Hematopoietic multipotent progenitor cell treated with erythropoietin and hydrocortisone succinate and interleukin-3 and kit ligand, for 6 days (in vitro differentiated cells): ENCODE measurements at places on chromosomes 12 and 14.

DNA sequence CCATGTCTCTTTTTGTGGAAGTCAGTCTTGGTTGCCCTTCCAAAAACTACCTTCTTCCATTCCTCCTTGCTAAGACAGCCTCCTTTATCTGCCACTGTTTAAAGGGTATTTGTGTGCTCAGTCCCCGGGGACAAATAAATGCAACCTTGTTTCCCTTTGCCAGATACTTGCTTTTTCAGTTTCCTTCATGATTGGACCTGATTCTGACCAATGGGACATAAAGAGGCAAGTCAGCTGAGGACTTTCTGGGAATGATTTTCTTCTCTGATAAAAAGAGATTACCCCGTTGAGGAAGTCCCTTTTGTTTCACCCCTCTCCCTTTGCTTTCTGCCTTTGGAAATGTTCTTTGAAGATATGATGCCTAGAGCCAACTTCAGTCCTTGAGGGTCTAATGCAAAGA lies 7.4 kb upstream of the TUBA1B start:
- DNase-seq, result peak; percentile 45

- DNase-seq, result no peak
Observed at GRCh38 chr12:38648813-38649212, 256.6 kb downstream of the CPNE8 start.

- DNase-seq, result peak; percentile 33
Observed at GRCh38 chr12:69497308-69498026, 27.3 kb downstream of the FRS2 start.

DNA sequence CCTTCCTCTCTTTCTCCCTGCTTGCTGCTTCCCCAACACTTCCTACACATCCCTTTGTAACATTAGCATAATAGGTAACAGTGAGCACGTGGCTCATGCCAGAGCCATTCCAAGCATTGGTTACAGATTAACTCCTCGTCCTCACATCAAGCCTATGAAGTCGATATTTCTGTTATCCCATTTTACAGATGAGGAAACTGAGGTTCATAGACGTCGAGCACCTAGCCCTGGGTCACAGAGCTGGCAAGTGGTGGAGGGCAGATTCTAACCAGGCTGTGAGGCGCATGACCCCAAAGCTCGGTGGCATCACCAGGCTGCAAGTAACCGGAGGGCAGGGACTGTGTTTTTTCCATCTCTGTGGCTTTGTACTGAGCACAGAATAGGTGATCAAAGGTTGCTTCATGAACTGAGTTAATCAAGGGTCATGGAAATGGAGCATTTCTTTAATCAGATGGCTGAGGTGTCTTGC lies 5.7 kb upstream of the SERPINA1 start:
- DNase-seq, result no peak

- no peak for DNase-seq
Observed at GRCh38 chr12:124661341-124661740, 93.9 kb upstream of the NCOR2 start.

GRCh38 chr12:321606-322326 lies 59.1 kb upstream of the SLC6A13 start:
- peak; percentile 53 for DNase-seq

GRCh38 chr12:54206791-54207190 lies 18.0 kb upstream of the SMUG1 start:
- DNase-seq, result no peak

DNA sequence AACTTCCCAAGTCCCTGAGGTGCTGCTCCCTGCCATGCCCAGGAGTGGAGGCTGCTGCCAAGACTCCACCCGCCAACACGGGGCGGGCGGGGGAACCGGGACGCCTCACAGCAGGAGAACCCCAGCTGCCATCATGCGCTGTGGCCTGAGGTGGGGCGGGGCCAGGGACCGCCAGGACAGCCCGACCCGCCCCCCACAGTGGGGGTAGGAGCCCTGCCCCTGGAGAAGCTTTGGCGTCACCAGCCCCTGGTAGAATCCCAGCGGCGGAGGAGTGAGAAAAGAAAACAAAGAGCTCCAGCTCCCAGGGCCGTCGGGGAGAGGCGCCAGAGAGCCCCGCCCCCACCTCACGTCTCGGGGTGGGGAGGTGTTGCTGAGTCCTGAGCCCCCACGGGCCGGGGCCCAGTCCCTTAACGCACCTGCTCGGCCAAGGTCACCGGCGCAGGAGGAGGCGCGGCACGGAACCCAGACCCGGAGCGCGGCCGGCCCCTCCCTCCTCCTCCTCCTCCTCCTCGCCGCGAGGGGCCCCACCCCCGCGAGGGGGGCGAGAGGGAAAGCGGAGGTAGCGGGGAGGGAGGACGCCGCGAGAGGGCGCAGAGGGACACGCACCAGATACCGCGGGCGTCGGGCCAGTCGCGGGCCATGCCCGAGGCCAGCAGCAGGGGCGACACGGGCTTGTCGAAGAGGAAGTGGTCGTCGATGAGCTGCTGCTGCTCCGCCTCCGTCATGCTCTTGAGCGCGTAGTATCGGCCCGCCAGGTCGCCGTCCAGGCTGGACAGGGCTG lies 1.8 kb downstream of the CKB start:
- peak; percentile 89 for DNase-seq

GRCh38 chr12:30939234-30939633 lies 12.7 kb downstream of the TSPAN11 start:
- no peak for DNase-seq

DNA sequence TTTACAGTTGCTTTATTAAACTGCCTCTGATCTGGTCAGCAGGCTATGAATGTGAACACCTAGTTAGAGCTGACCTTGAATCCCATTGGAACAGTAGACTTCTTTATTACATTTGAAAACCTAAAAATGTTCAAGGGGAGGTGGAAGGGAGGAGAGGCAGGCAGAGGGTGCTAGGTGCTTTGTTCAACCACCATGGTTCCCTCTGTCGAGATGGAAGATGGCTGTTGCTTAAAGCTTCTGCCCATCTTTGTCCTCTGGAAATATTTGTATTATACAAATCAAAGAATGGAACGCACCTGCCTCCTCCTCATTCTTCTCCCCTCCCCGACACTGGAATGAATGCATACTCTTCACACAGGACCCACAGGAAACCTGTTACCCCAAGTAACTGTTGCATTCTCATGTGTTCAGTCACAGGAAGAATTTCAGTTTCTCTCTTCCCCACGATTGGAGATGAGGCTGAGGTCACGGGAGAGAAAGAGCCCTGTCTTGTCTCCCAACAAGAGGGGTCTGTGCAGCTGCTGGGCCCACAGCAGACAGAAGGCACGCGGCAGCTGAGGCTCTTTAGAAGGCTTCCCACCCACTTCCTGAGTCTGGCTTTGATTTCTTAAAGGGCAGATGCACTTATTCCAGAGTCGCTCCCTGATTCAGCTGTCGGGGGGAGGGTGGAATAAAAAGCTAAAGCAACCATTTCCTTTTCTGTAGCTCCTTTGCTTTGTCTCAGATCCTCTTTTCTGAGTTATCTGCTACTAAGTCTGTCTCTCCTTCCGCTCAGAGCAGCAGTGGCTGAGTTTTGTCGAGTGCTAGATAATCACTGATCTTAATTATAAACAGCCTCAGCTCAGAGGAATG lies 217.9 kb upstream of the BTG1 start:
- DNase-seq, result peak; percentile 39

- no peak for DNase-seq
Observed at GRCh38 chr12:116217045-116217735, 60.3 kb downstream of the MED13L start.

- peak; percentile 39 for DNase-seq
Observed at GRCh38 chr14:90828642-90829487, 12.6 kb upstream of the TTC7B start.

- peak; percentile 77 for DNase-seq
Observed at GRCh38 chr12:94100990-94101737, 47.2 kb upstream of the PLXNC1 start.

DNA sequence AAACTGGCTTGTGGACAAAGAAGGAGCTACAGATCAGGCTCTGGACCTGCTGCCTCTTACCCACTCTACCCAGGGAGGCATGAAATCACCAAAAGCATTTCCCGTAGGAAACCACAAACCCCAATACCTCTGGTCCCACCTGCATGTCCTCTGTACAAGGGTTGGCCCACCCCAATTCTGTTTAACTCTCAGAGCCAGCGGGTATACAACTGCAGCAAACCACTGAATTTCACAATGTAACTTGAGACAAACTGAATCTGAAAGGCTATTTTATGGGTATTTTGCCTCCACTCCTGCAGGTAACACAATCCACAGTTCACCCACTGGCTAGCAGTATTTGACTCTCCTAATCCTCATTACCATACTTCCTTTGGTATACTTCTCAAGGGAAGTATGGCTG lies 16.5 kb downstream of the SIX1 start:
- DNase-seq, result no peak

- DNase-seq, result no peak
Observed at GRCh38 chr12:114689075-114689994, 5.4 kb upstream of the TBX3 start.

DNA sequence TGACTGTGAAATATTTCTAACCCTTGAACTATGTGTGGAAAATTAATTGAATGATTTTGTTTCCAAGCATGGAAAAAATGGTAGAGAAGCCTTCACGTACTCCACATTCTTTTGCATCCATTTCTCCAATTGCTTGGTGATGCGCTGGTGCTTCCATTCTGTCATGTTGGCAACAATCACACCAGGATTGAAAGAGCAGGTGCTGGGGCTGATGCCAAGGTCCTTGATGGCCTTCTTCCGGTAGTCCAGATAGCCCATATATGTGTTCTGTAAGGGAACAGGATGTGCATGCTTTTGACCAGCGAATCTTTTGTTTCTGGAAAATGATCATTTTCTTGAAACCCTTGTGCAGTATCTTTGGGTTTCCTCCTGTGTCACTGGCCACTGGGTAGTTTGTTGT lies 28.6 kb downstream of the TDG start:
- no peak for DNase-seq

- DNase-seq, result no peak
Observed at GRCh38 chr14:92564344-92565039, 50.9 kb downstream of the RIN3 start.

GRCh38 chr14:90193925-90194324 lies 62.4 kb upstream of the PSMC1 start:
- DNase-seq, result peak; percentile 45

DNA sequence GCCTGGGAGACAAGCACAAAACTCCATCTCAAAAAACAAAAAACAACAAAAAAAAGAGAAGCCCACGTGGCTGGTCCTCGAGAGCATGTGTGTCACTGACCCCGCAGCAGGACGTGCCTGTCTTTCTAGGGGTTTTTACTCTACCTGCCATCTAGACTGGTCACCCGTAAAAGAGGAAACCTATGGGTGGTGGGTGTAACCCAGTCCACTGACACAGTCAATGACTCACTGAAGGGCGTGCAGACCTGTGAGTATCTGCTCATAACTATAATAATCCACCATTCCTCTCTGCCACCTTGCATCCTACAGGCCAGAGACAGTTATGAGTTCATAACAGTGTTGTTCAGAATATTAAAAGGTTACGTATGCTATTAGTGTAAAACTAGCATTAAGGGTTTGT lies 4.6 kb downstream of the GOLGA3 start:
- no peak for DNase-seq

- no peak for DNase-seq
Observed at GRCh38 chr14:71414631-71415403, 507.6 kb downstream of the PCNX1 start.
